ENCODE measurements at places on chromosomes 4 and X.

DNA sequence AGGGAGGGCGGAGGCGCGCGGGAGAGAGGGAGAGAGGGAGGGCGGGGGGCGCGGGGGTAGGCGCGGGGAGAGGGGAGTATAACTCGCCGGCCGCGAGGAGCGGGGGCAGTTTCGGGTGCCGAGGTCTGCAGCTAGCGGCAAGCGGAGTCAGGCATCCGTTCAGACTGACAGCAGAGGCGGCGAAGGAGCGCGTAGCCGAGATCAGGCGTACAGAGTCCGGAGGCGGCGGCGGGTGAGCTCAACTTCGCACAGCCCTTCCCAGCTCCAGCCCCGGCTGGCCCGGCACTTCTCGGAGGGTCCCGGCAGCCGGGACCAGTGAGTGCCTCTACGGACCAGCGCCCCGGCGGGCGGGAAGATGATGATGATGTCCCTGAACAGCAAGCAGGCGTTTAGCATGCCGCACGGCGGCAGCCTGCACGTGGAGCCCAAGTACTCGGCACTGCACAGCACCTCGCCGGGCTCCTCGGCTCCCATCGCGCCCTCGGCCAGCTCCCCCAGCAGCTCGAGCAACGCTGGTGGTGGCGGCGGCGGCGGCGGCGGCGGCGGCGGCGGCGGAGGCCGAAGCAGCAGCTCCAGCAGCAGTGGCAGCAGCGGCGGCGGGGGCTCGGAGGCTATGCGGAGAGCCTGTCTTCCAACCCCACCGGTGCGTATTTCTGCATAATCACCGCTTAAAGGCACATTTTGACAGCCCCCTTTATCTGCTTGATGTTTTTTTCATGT lies at the start of gene POU4F2:
POU4F2 (plus strand) TSS at position 108 of the 720 bp plus-strand sequence; CDS start at position 356, 248 bp downstream.
- no peak for DNase-seq

- DNase-seq, result no peak
Observed at GRCh38 chr4:22471999-22472461, 43.8 kb downstream of the ADGRA3 start.

- DNase-seq, result no peak
Observed at GRCh38 chr4:105179539-105180401, 33.1 kb downstream of the TET2 start.

- DNase-seq, result no peak
Observed at GRCh38 chr4:38734911-38735310, 47.9 kb downstream of the TLR10 start.

- no peak for DNase-seq
Observed at GRCh38 chrX:48196745-48197201, at the start of gene SSX5. Gene SSX5 (minus strand): TSS chrX:48196795. CDS start chrX:48195358, 1,437 bp downstream.
